ENCODE measurements at places on chromosomes 4 and X.

GRCh38 chr4:6281436-6282313 lies 12.0 kb downstream of the WFS1 start:
- no peaks in the 10 kb centered on the region for H3K27me3 ChIP-seq
- peaks cover 8% of the 10 kb centered on the region for H3K4me1 ChIP-seq
- no peak for DNase-seq
- H3K4me3 ChIP-seq, result no peak overlapping the region

DNA sequence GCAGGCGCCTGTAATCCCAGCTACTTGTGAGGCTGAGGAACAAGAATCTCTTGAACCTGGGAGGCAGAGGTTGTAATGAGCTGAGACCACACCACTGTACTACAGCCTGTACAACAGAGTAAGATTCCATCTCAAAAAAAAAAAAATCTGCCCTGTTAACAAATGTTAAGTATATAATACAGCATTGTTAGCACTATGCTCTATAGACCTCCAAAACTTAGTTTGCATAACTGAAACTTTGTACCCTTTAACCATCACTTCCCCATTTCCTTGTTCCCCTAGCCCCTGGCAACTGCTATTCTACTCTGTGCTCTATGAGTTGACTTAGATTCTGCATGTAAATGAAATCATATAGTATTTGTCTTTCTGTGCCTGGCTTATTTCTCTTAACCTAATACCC lies 76.7 kb downstream of the TAB3 start:
- no peaks in the 10 kb centered on the region for H3K4me1 ChIP-seq
- no peak overlapping the region for H3K27ac ChIP-seq
- H3K27me3 ChIP-seq, result no peaks in the 10 kb centered on the region
- H3K4me3 ChIP-seq, result no peak overlapping the region
- no peak for DNase-seq

DNA sequence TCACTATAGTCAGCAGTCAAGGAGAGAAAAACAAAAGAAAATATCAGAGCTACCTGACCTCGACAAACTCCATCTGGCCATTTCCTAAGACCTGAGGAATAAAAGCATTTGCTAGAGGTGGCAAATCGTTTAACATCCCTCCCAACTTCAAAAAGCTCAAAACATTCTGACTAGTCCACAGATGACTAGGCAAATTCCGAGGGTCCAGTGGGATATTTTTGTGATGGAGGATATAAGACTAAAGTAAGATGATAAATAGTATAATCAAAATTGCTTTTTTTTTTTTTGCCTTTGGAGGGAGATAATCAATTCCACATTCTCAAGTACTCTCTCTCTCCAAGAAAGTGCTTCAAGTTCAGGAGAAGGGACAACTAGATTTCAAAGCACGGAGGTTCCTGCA lies 119.1 kb upstream of the ETNPPL start:
- no peak for DNase-seq
- H3K4me3 ChIP-seq, result no peak overlapping the region
- H3K27ac ChIP-seq, result no peak overlapping the region
- no peaks in the 10 kb centered on the region for H3K27me3 ChIP-seq
- H3K36me3 ChIP-seq, result no peaks in the 10 kb centered on the region

DNA sequence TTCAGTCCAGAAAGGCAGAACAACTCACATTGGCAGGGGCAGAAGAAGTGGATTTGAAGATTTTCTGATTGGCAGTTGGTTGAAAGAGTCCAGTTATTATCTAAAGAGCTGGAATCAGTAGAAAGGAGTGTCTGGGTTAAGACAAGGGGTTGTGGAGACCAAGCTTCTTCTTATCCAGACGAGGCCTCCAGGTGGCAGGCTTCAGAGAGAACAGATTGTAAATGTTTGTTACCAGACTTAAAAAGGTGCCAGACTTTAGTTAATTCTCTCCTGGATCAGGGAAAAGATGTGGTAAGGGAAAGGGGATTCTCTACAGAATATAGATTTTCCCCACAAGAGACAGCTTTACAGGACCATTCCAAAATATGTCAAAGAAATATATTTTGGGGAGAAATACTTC lies 36.7 kb upstream of the TLR3 start:
- no peak for DNase-seq
- H3K4me3 ChIP-seq, result no peak overlapping the region
- peaks cover 16% of the 10 kb centered on the region for H3K27me3 ChIP-seq
- H3K36me3 ChIP-seq, result no peaks in the 10 kb centered on the region

- H3K4me3 ChIP-seq, result no peak overlapping the region
- H3K27me3 ChIP-seq, result peaks cover 57% of the 10 kb centered on the region
- no peaks in the 10 kb centered on the region for H3K4me1 ChIP-seq
- H3K36me3 ChIP-seq, result no peaks in the 10 kb centered on the region
Measured at GRCh38 chr4:182835006-182835740, 82.0 kb downstream of the DCTD start.

- peak; percentile 49 for DNase-seq
- peaks cover 63% of the 10 kb centered on the region for H3K36me3 ChIP-seq
- H3K27me3 ChIP-seq, result no peaks in the 10 kb centered on the region
- peak overlapping the region; percentile 96 for H3K27ac ChIP-seq
- H3K4me1 ChIP-seq, result peaks cover 47% of the 10 kb centered on the region
Measured at GRCh38 chrX:71616672-71617529, 1.4 kb downstream of the CXCR3 start.

- H3K27me3 ChIP-seq, result peaks cover 14% of the 10 kb centered on the region
- H3K36me3 ChIP-seq, result no peaks in the 10 kb centered on the region
- H3K27ac ChIP-seq, result no peak overlapping the region
- no peaks in the 10 kb centered on the region for H3K4me1 ChIP-seq
- no peak overlapping the region for H3K4me3 ChIP-seq
Measured at GRCh38 chr4:122625156-122625555, 4.3 kb upstream of the IL21 start.

GRCh38 chr4:123353656-123354055 lies 42.9 kb upstream of the SPRY1 start:
- H3K27me3 ChIP-seq, result peaks cover 4% of the 10 kb centered on the region
- no peaks in the 10 kb centered on the region for H3K36me3 ChIP-seq
- DNase-seq, result no peak

DNA sequence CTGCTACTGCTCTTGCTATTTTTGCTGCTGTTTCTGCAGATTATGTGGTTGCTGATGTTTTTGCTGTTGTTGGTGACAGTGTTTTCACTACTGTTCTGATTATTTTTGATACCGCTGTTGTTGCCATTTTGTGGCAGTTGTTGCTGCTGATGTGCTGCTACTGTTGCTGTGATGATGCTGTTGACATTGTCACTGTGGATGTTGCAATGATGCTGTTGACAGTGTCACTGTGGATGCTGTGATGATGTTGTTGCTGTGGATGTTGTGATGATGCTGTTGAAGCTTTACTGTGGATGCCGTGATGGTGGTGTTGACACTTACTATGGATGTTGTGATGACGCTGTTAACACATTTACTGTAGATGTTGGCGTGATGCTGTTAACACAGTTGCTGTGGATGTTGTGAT lies 180.3 kb downstream of the EVC2 start:
- H3K27me3 ChIP-seq, result no peaks in the 10 kb centered on the region
- no peak overlapping the region for H3K27ac ChIP-seq
- H3K4me3 ChIP-seq, result no peak overlapping the region
- no peak for DNase-seq
- H3K36me3 ChIP-seq, result no peaks in the 10 kb centered on the region

- no peak overlapping the region for H3K4me3 ChIP-seq
- no peaks in the 10 kb centered on the region for H3K36me3 ChIP-seq
- H3K27ac ChIP-seq, result no peak overlapping the region
Measured at GRCh38 chr4:157576671-157577217, 356.2 kb downstream of the GRIA2 start.

DNA sequence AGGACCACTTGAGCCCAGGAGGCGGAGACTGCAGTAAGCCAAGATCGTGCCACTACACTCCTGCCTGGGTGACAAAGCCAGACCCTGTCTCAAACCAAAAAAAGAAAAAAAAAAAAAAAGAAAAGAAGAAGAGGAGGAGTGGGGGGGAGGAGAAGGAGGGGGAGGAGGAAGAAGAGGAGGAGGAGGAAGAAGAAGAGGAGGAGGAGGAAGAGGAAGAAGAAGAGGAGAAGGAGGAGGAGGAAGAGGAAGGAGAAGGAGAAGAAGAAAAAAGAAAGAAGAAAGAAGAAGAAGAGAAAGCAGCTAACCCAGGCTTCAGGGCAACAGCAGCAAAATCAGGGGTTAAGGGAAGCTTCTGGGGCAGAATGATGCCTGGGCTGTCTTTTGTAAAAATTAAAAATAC lies 27.5 kb downstream of the VMA21 start:
- no peak for DNase-seq
- H3K36me3 ChIP-seq, result no peaks in the 10 kb centered on the region
- H3K4me1 ChIP-seq, result peaks cover 2% of the 10 kb centered on the region
- no peak overlapping the region for H3K4me3 ChIP-seq

DNA sequence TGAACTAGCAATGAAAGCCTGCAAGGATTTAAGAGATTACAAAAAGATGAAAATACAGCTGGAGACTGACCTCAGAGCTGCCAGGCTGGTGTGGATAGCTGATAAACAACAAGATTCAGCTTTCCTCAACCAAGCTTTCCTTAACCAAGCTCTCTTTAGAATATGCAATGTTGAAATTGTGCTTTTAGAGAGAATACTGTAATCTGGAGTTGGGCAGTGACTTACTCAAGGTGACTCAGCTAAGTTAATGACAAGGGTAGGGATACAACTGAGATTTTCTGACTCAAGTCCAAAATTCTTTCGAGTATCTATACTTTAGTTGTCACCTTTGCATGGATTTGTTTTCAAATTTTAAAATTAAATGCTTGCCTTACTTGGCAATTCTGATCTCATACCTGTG lies 98.0 kb downstream of the AMMECR1 start:
- peaks cover 6% of the 10 kb centered on the region for H3K36me3 ChIP-seq
- H3K4me3 ChIP-seq, result no peak overlapping the region
- H3K4me1 ChIP-seq, result peaks cover 12% of the 10 kb centered on the region
- no peak for DNase-seq
- H3K27ac ChIP-seq, result no peak overlapping the region
- no peaks in the 10 kb centered on the region for H3K27me3 ChIP-seq

- H3K4me1 ChIP-seq, result no peaks in the 10 kb centered on the region
- DNase-seq, result no peak
- H3K36me3 ChIP-seq, result no peaks in the 10 kb centered on the region
- H3K27me3 ChIP-seq, result peaks cover 17% of the 10 kb centered on the region
Measured at GRCh38 chrX:68807818-68808217, 21.0 kb upstream of the EFNB1 start.

DNA sequence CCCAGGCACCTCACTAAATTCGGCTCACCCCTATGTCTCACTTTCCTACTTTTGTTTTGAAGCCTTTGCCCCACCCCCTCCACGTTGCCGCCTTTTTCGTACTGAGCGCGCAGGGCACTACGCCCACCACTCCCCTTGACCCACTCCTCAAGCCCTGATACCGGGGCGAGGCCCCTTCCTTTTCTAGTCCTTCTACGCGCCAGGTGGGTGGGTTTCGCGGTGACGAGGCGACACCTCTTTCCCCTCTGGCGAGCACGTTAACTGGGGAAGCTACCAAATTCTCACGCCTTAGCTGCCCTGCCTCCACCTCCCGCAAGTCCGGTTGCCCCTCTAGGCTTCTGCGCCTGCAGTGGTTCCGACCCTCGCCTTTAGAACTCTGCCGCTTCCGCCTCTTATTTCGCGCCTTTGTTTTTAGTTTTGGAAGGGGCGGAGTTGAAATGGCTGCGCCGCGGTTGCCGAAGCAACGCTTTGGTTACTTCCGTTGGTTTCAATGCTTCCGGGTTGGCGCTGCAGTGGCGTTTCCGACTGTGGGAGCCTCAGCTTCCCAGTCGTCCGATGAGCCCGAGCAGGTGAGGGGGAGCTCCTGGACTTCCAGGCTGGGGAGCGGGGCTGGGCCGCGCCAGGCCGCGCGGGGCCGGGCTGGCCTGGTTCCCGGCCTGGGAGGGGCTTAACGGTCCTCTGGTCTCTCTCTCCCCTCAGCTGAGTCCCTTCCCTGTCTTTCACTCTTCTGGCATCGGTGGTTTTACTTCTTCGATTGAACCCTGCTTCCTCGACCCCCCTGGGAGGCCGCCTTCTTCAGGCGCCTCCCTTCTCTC lies at the start of gene SLC25A14:
SLC25A14 (plus strand) TSS at position 512 of the 815 bp plus-strand sequence. CDS start 360 bp downstream, outside the sequence.
- H3K4me1 ChIP-seq, result peaks cover 15% of the 10 kb centered on the region
- no peaks in the 10 kb centered on the region for H3K36me3 ChIP-seq
- H3K4me3 ChIP-seq, result peak within 1 kb of the TSS; percentile 89
- DNase-seq, result peak; percentile 69
- H3K27me3 ChIP-seq, result no peaks in the 10 kb centered on the region

- DNase-seq, result no peak
- no peaks in the 10 kb centered on the region for H3K4me1 ChIP-seq
- no peaks in the 10 kb centered on the region for H3K27me3 ChIP-seq
- H3K36me3 ChIP-seq, result no peaks in the 10 kb centered on the region
Measured at GRCh38 chrX:99469439-99469838, 940.6 kb downstream of the PCDH19 start.

- H3K27me3 ChIP-seq, result no peaks in the 10 kb centered on the region
- no peaks in the 10 kb centered on the region for H3K36me3 ChIP-seq
- no peaks in the 10 kb centered on the region for H3K4me1 ChIP-seq
- no peak overlapping the region for H3K4me3 ChIP-seq
- DNase-seq, result no peak
Measured at GRCh38 chrX:55839485-55839884, 121.9 kb downstream of the RRAGB start.

- no peaks in the 10 kb centered on the region for H3K4me1 ChIP-seq
- H3K27ac ChIP-seq, result no peak overlapping the region
- H3K36me3 ChIP-seq, result no peaks in the 10 kb centered on the region
- no peaks in the 10 kb centered on the region for H3K27me3 ChIP-seq
Measured at GRCh38 chr4:156946516-156947424, 24.8 kb downstream of the PDGFC start.

- H3K4me3 ChIP-seq, result no peak overlapping the region
- H3K27ac ChIP-seq, result no peak overlapping the region
- H3K27me3 ChIP-seq, result no peaks in the 10 kb centered on the region
- no peak for DNase-seq
Measured at GRCh38 chrX:134679644-134680043, 21.4 kb upstream of the PLAC1 start.

GRCh38 chr4:144489831-144490230 lies 156.1 kb upstream of the HHIP start:
- DNase-seq, result no peak
- H3K4me3 ChIP-seq, result no peak overlapping the region
- H3K36me3 ChIP-seq, result no peaks in the 10 kb centered on the region
- no peak overlapping the region for H3K27ac ChIP-seq

- no peak overlapping the region for H3K4me3 ChIP-seq
- H3K4me1 ChIP-seq, result no peaks in the 10 kb centered on the region
- no peak for DNase-seq
- no peak overlapping the region for H3K27ac ChIP-seq
- H3K27me3 ChIP-seq, result no peaks in the 10 kb centered on the region
Measured at GRCh38 chrX:82092307-82092706, 890.4 kb downstream of the SH3BGRL start.

- H3K27me3 ChIP-seq, result peaks cover 7% of the 10 kb centered on the region
- no peaks in the 10 kb centered on the region for H3K4me1 ChIP-seq
- no peaks in the 10 kb centered on the region for H3K36me3 ChIP-seq
- H3K27ac ChIP-seq, result no peak overlapping the region
Measured at GRCh38 chr4:47238667-47239066, 207.3 kb downstream of the GABRB1 start.

GRCh38 chr4:146098397-146098796 lies 77.1 kb upstream of the LSM6 start:
- DNase-seq, result no peak
- no peaks in the 10 kb centered on the region for H3K36me3 ChIP-seq
- peaks cover 3% of the 10 kb centered on the region for H3K27me3 ChIP-seq
- H3K4me3 ChIP-seq, result no peak overlapping the region
